ENCODE measurements at places on chromosomes 1 and 21.

DNA sequence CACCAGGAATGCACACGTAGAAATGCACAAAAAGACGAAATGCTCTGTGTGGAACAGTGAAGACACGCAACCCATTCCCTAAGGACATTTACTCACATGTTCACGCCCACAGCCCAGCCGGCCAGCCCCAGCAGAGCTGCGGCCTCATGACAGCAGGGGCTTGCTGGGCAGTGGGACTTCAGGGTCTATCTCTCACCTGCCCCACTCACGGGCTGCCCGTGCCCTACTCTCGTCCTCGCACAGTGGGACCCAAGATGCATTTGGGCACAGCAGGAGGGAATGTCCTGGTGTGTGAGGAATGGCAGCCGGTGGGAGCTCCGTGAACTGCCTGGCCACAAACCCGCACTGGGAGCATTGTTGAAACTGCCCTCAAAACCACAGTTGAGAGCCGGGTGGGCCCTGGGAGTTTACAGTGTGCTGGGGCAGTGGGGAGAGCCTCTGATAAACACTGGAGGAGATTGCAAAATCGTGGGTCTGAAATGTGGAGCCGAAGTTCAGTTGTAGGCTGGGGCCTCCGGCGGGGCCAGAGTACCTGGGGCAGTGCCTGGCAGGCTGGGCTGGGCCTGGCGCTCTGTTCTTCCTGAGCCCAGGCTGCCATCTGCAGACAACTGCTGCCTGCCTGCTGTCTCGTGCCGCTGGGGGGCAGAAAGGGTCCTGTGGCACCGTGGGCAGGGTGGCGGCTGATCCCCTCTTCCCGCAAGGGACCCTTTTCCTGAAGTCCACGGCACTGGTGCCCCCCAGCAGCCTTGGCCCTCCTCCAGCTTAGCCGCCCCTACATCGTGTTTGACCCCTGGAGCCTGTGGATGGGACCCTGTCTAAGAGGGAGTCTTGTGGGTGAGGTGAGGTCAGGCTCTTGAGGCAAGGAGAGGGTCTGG lies 20.7 kb upstream of the POFUT2 start:
- no peak for DNase-seq

DNA sequence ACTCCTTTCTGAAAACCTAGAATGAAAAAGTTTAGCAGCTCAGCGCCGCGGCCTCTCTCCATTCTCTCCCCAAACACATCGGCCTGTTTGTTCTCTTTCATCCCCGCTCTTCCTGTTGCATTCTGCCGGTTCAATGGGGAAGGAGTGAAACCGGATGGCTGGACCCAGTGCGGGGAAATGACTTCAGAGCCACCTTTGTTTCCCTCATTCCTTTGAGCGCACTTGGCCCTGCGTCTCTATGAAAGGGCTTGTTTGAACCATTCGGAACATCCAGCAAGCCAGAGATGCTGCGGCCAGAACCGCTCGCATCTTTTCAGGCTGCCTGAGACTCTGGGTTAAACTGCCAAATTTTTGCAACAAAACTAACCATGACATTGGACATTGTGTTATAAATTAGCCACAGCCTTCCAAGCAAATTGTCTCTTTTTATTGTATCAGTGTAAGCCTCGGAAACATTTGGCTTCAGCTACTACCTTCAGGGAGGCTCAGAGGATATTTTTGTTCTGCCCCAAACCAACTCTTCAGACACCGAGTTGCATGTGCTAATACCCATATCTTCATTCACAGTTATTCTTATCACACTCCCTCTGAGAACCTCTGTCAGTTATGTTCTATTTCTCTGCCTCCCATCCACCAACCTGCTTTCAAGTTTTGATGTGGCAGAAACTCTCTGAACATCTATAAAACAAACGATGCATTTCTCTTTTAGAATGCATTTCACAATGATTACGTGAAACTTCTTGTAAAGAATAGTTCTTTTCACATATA lies 5.1 kb upstream of the OLIG1 start:
- DNase-seq, result no peak

GRCh38 chr1:16241221-16241708 lies 4.3 kb upstream of the CPLANE2 start:
- DNase-seq, result no peak

- no peak for DNase-seq
These were observed 28.1 kb downstream of the QSOX1 start for GRCh38 chr1:180182643-180183311.

DNA sequence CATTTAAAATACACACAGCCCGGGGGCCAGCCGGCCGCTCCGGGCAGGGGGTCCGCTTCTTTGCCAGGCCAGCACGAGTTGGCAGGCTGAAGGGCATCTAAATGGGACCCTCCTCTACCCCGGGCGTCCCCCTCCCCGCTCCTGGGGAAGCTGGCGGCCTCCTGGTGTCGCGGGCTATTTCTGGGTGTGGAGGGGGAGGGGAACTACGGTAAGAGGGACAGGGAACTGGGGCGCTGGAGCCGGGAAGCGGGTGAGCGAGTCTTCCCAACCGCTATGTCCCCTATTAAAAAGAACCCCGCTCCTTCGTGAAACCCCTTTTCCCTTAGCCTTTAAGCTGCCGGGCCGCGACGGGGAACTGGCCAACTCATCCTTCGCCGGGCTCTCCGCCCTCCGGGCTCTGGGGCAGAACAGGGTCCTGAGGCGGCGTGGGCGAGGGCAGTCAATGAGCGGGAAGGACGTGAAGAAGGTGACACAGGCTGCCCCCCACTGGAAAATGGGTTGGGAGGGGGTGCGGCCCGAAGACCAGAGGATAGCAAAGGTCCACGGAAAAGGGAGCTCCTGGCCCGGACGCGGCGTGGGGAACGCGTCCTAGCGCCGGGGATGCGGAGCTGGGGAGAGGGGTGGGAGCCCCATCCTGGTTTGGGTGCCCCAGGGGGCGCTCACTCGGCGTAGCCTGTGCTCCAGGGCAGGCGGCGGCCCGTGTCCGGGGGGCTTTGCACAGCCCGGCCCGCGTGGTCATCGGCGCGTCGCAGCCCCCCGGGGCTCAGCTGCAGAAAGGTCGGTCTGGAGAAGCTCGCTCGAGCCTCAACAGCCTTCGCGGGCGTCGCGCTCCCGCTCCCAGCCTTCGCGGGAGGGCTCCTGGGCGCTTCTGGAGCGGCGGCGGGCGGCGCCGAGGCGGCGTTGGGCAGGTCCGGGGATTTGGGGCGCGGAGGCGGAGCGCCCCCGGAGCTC lies 544 bp downstream of the PPM1J start:
- DNase-seq, result no peak

- DNase-seq, result no peak
These were observed 1.7 kb downstream of the DYNLT4 start for GRCh38 chr1:44805311-44806024.

GRCh38 chr1:232596666-232597303 lies 33.1 kb downstream of the SIPA1L2 start:
- DNase-seq, result no peak

- no peak for DNase-seq
These were observed at the start of gene MRAP for GRCh38 chr21:32298658-32299081. Gene MRAP (plus strand): TSS chr21:32298855. CDS start chr21:32298972, 117 bp downstream.

DNA sequence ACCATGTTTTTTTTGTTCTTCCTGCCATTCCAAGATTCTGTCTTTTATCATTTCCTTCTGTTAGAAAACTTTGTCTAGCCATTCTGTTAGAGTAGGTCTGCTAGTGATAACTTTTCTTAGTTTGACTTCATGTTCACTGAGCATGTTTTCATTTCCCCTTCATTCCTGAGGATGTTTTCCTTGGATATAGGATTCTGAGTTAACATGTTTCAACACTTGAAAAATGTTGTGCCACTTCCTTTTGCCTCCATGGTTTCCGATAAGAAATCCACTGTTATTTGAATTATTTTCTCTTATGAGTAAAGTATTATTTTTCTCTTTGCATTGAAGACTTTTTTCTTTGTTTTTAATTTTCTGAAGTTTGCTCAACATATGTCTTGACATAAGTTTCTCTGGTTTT lies 66.7 kb downstream of the ATP1A1 start:
- no peak for DNase-seq

DNA sequence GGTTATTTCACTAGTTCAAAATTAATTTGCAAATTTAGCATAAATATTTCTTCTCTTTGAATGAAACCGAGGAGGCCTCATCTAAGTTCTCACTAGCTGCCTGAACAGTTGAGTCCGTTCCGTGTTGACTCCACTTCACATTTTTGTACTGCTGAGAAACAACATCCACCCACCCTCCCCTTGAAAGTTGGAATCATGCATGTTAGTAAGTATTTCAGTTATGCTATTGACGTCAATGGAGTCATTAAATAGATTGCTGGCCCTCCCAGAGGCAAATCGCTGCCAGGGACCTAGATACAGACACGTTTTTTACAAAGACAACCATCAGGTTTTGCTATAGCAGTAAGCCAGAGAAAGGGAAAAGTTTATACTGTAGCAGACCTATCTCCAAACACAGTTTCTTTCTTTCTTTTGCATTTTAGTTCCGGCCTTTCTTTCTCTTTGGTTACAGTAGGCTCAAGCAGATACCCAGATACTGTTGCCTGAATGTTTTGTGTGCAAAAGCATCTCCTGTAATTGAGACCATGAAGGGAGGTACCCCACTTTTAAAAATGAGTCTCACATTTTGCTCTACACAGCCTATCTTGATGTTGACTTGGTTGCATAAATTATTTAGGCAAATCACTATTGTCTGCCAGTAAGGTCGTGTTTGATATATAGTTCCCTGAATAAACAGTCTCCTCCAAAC lies 262.6 kb upstream of the SGIP1 start:
- no peak for DNase-seq

GRCh38 chr1:34806396-34806795 lies 13.6 kb downstream of the GJA4 start:
- no peak for DNase-seq

DNA sequence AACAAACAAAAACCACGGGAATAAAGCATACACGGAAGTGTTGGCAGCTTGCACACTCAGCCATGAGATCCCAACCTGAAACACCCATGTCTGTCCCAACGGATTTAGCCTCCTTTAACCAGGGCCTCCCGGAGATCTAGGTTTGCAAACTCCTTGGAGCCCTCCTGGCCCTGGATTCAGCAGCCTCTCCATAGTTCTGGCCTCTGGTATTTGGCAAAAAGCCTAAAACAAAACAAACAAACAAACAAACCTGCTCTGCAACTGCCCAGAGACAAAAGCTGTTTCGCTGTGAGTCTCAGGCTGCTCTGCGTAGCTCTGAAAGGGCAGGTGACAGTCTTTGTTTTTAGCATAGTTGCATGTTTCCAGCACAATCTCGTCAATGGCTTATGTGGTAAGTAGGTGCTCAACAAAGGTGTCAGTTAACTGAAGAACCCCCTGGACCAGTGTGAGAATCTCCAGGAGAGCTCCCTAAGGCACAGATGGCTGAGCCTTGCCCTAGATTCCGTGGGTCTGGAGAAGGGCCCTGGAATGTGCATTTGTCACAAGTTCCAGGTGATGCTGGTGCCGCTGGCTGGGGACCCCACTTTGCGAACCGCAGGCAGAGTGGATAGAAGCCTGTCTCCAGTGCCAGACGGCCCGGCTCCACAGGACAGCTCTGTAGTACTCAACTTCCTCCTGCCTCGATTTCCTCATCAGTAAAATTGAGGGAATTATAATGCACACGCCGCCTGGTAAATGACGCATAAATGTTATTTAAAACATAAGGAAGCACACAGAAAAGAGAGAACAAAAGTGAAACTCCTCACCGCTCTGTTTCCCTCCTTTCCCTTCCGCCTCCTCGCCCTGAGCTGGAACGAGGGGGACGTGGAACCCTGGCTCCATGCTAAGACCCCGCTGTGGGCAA lies 86.2 kb downstream of the RIPK4 start:
- no peak for DNase-seq

DNA sequence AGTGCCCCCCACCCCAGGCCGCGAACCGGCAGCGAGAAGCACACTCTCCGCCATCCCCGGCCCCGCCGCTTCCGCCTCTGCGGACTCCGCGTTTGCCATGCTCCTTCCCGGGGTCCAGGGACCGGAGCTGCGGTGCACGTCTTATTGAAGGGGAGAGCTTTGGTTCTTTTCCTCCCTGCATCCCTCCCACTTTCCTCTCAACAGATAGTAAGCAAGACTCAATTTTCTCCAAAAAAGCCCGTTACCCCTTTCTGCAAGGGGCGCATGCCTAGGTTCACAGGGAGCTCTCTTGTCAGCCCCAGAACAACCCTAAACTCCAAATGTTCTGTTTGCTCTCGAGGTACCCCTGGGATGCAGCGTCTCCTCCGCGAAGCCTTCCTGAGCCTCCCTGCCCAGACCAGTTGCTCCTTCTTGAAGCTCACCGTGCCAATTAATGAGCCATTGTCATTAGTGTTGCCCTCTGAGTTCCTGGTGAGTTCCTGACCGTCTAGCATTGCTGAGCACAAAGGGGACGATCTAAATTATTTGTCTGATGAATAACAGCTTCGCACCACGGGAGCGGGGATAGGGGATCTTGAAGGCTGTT lies 8.1 kb downstream of the FOXD3 start:
- DNase-seq, result no peak

GRCh38 chr1:162279136-162279498 lies 97.5 kb downstream of the SPATA46 start:
- DNase-seq, result no peak

DNA sequence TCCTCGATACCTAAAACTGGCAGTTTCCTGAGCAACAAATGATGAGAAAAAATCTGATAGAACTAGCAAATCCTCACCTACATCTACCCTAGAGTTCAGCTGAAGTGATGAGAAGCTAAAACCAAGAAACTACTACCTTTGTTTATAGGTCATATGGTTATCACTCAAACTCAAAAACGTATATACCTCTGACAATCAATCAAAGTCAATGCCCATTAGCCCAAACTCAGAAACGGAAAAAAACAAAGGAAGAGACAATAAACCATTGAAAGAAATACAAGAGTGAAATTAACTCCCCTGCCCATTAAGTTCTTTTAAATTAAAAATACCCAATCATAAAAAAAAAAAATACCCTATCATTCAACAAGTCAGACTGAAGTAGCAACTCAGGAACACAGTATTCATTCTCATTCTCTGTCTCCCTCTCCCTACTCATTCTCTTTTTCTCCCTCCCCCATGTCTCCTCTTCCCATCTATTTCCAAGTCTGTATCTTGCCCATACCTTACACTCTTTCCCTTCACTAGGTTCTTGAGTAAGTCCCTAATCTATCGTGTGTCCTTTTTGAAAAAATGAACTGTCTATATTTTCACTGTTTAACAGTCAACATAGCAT lies 6.8 kb downstream of the CDC42BPA start:
- no peak for DNase-seq
